Stimulated activated CD4-positive, alpha-beta T cell treated with anti-CD3 and anti-CD28 coated beads, Interleukin-2, amount 100 ng/mL, for 4 hours (primary cell): ENCODE measurements at places on chromosomes 13 and 19.

DNA sequence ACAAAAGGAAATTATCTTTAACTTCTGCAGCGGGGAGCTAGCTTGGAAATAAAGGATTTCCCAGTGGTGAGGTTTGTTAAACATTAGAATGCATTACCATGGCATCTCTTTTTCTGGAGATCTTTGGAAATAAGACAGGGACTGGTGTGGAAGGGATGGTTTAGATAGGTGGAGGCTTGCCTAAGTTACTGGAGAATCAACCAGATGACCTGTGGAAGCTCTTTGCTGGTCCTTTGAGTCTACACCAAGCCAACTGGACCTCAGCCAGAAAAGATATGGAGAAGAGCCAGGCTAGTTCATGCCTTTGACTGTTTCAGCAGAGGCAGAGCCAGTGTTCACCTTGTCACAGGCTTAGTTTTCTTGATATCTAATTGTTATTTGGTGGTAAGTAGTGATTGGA is 134.7 kb downstream of the KCNRG start:
- no peak for DNase-seq

- DNase-seq, result peak; percentile 15
Measured at GRCh38 chr19:55206664-55207500, 2.4 kb downstream of the PTPRH start.

GRCh38 chr19:33427801-33428626 is 54.5 kb downstream of the CEBPG start:
- DNase-seq, result no peak

DNA sequence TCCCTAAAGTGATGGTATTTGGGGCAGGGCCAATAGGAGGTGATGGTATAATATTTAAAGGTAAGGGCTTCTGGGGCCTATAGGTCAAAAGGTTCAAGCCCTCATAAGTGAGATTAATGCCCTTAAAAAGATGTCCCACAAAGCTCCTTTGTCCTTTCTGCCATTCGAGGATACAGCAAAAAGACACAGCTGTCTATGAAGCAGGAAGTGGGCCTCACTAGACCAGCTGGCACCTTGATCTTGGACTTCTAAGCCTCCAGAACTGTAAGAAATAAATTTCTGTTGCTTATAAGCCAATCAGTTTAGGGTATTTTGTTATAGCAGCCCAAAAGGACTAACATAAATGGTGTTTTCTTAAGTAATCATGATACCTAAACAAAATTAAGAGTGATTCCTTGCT is 27.2 kb upstream of the POU4F1 start:
- no peak for DNase-seq

DNA sequence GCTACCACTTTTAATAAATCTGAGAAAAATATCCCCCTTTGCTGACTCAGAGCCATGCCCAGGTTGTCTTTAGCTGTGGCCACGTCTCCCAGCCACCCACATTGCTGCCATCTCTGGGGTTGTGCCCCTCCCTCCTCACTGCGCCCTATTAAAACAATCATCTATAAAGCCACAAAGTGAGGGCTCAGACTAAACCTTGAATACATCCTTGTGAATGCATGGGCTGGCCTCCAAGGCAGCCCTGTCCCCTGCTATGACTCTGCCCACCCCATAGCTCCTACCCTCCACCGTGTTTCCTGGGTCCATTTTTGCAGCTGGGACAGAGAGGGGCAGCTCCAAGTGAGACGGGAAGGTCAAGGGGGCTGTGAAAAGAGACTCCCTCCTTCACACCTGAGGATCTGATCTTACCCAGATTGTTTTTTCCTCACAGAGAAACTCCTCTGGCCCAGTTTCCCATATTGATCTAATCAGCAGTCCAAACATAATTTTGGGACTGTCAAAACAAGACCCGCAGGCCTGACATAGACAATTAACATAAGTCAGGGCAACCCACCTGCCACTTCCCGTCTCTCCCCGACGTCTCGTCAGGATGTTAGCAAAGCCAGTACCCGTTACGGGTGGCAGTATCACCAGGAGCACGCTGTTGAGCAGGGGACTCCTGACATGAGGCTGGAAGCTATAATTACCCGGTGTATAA is 199.0 kb downstream of the KATNAL1 start:
- no peak for DNase-seq

- DNase-seq, result no peak
Measured at GRCh38 chr19:55644191-55644833, 863 bp downstream of the ZNF581 start.

GRCh38 chr13:93700115-93700514 is 473.5 kb downstream of the GPC6 start:
- DNase-seq, result no peak

DNA sequence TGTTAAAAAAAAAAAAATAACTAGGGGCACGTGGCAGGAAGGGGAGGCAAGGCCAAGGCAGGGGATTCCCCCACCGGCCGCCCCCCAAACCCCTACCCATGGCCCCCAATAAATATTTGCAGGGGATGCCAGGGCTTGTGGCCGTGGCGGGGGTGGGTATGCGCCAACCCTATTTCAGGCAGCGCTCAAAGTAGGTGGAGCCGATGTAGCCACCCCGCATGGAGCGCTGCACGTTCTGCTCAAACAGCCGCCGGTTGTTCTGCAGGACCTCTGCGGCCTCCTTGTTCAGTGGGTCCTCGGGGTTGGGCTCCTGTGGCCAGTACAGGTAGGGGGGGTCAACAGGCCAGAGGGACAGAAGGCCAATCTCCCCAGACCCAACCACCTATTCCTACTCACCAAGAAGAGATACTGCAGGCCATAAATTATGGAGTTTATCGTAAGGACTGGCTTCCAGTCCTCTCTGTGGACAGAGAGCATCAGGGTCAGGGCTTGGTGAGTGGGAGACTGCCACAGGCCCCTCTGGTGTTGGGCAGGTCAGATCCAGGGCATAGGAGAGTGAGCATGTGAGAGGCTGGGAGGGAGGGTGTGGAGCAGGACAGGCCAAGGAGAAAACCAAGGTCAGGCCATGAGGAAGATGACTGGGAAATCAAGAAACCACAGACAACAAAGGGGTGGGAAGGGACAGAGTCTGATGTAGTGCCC is 1.2 kb upstream of the CHMP2A start:
- no peak for DNase-seq

- DNase-seq, result no peak
Measured at GRCh38 chr19:45156011-45156630, 4.7 kb downstream of the NKPD1 start.

DNA sequence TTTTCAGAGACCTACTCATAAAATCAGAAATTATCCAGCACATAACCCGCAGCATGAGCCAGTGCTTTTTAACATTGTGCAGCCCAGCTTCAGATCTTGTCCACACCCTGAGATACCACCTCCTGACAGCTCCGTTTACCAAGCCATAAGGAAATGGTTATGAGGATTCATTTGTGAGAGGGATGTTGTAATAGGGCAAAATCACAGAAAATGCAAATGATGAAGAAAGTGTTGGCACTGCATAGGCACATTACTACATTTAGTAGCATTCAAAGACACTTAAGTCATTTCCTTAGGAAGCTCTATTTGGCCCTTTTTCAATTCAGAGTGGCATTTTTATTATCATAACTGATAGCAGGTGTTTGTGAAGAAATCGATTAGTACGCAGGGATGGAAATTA is 277.5 kb downstream of the DNAJC15 start:
- DNase-seq, result no peak

DNA sequence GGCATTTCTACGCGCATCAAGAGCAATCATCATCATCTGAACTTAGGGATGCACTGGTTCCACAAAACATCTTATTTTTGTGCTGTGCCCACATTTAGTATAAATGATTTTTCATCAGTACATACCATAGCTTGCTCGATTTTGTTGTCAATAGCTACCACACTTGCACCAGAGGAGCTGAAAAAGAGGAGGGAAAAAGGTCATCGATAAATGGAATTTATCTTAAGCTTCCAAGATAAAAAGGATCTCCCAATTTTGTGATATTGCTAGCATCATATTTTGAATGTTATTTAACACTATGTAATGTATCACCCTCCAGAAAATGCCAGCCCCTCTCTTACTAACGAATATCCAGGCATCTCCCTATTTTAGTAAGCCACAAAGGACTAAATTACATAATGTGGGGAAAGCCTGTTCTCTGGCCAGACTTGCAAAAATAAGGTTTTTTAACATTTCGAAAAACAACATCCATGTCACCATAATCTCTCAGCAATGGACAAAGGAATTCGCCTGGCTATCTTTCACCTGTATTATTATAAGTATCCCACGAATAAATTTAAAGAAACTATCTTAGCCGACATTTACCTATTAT is 62.4 kb downstream of the SERP2 start:
- no peak for DNase-seq

DNA sequence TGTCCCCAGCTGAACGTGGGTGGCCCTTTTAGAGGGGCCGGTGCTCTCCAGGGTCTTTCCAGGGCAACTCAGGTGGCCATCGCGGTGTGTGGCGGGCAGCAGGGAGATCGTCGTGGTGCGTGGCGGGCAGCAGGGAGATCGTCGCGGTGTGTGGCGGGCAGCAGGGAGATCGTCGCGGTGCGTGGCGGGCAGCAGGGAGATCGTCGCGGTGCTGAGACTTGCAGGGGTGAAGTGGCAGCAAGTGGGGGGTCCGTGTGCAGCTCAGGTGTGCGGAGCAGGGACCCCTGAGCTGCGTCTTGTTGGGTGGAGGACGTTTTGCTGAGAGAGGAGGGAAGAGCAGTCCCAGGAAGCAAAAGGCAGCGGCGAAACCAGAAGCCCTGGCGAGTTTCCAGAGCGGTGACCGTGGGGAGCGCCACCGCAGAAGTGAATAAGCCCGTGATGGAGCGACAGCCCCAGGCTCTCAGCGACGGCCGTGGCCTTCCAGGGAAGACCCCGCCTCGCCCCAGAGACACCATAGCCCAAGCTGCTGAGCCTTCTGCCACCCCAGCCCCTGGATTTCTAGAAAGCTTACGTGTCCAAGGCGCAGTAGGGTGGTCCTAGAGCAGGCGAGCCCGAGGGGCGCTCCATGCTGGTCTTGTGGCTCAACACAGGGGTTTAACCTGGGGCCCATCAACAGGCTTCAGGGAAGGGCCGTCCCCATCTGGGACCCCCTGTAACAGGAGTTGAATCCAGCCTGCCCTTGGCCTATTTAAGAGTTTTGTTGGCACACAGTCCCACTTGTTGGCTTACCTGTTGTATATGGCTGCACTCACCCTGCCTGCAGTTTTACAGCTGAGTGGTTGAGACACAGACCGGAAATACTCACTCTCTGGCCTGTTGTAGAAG is 5.4 kb downstream of the NCLN start:
- DNase-seq, result no peak

GRCh38 chr19:10776900-10777650 is 58.9 kb downstream of the TMED1 start:
- DNase-seq, result no peak

DNA sequence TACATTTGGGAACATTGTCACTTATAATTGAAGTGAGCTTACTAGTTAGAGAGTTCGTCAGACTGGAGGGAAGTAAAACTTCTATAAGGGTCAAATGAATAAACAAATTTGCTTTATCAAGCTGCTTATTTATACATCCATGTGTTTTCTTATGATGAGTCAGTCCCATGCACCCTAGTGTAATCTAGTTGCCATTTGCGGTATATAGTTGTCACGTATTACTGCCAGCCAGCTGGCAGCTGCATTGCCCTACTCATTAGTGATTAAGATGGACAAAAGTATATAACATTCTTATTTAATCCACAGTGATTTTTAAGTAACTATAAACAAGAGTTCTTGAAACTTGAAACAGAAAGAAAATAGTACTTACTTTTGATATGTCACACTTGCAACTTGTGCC is 182.4 kb downstream of the GPC6 start:
- no peak for DNase-seq

- no peak for DNase-seq
Measured at GRCh38 chr13:51761643-51762350, 42.2 kb downstream of the DHRS12 start.

GRCh38 chr13:109884462-109884861 is 98.1 kb upstream of the IRS2 start:
- no peak for DNase-seq

- peak; percentile 73 for DNase-seq
Measured at GRCh38 chr19:37902668-37903067, 3.7 kb downstream of the WDR87 start.

GRCh38 chr19:42207767-42208271 is 9.7 kb downstream of the DEDD2 start:
- no peak for DNase-seq

- DNase-seq, result no peak
Measured at GRCh38 chr19:1217366-1217765, 11.8 kb downstream of the STK11 start.

DNA sequence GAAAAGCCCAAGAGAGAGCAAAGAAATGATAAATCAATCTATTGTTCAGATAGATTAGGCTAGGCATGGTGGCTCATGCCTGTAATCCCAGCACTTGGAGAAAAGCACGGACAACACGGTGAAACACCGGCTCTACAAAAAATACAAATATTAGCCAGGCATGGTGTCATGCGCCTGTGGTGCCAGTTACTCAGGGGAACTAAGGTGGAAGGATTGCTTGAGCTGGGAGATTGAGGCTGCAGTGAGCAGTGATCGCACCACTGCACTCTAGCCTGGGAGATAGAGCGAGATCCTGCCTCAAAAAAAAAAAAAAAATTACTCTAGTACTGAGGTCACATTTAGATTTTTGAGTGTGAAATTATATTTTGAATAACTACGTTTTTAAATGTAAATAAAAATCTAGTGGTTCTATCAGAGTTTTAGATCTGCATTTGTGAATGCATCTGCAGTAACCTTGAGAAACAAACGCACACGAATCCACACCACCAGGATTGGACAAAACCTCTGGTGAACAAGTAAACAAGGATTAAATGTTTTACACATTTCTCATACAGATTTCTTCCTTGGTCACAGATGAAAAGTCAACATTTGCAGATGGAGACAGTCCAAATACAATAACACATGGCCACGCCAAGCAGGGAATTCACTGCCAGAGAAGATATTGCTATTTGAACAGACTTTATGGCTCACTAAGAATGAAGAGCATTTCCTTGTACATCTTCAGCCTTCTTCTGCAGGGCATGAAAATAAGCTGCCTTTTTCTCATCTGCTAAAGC is 917.6 kb downstream of the PCDH9 start:
- no peak for DNase-seq

- DNase-seq, result no peak
Measured at GRCh38 chr19:2112516-2113320, 16.0 kb downstream of the IZUMO4 start.
